ENCODE measurements at places on chromosomes 3 and 15. TPM values are rescaled to one million over a fixed set of nuclear protein-coding genes. Genes with fewer than 3 reads are reported as not detected.

The BCL2A1 gene
- total RNA-seq: not detected

DNA sequence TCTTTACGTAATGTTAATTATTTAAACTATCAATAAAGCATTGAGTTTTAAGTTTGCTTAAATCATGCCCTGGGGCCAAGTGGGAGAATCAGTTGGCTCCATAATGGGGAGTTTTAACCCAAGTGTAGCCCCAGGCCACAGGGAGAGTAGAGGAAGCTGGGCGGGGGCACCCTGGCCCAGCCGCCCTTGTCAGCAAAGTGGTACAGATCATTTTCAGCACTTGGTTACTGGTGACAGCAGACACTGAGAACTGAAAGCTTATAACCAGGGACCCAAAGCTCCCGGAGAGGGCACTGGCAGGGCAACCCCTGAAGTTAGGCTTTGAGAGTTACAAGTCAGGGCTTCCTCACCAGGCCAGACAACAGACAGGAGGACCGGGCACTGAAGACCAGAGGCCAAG lies 90.6 kb downstream of the SEMA5B start:
- H3K4me3 ChIP-seq: no peak overlapping the region
- peaks cover 36% of the 10 kb centered on the region for H3K27me3 ChIP-seq
- no peaks in the 10 kb centered on the region for H3K36me3 ChIP-seq
- no peak for DNase-seq
- H3K27ac ChIP-seq: no peak overlapping the region

DNA sequence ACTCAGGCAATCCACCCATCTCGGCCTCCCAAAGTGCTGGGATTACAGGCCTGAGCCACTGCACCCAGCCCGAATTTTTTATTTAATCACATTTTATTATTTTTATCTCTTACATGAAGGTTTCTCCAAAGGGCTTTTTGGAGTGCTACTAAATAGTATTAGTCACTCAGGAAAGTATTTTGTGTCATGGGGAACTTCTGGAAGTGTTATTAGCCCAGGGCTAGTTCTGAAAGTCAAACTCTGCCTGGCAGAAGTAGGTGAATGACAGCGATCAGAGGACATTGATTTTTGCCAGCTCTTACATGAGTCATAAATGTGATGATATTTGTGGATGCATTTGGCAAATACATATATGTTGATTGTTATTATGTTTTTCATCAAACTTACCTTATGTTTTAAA lies 48.7 kb downstream of the ZPLD1 start:
- H3K4me1 ChIP-seq: no peaks in the 10 kb centered on the region
- no peaks in the 10 kb centered on the region for H3K36me3 ChIP-seq
- no peak overlapping the region for H3K27ac ChIP-seq
- H3K27me3 ChIP-seq: peaks cover 8% of the 10 kb centered on the region

GRCh38 chr15:89098281-89098680 lies 10.0 kb downstream of the ABHD2 start:
- H3K4me3 ChIP-seq: no peak overlapping the region
- H3K36me3 ChIP-seq: peaks cover 21% of the 10 kb centered on the region
- DNase-seq: no peak
- no peak overlapping the region for H3K27ac ChIP-seq

All from HFFc6 (cell line).